ENCODE measurements at places on chromosomes 6 and 20.

DNA sequence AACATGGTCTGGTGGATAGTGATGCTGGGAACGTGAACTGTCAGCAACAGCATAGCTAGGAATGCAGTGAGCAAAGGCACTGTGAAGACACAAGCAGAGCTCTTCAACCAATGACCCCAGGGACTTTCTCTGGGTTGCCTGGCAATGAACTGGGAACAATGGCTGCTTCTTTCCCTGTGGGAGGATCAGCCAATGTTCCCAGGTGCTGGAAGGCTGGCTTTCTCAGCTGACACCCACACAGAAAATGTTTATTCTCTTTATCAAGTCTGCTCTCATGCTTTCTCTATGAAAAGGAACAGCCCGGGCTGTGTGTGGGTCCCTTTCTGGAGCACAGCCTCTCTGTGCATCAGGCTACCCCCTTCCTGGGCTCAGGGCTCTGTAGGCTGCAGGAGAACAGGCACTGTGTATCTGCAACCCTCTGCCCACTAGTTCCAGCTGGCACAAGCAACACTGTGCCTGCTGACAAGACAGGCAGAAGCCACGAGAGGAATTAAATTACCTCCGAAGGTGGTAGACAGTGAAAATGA lies 54.2 kb downstream of the HFE start:
- no peak for DNase-seq

- DNase-seq = no peak
These were observed 79.5 kb upstream of the VSTM2L start for GRCh38 chr20:37823296-37823980.

DNA sequence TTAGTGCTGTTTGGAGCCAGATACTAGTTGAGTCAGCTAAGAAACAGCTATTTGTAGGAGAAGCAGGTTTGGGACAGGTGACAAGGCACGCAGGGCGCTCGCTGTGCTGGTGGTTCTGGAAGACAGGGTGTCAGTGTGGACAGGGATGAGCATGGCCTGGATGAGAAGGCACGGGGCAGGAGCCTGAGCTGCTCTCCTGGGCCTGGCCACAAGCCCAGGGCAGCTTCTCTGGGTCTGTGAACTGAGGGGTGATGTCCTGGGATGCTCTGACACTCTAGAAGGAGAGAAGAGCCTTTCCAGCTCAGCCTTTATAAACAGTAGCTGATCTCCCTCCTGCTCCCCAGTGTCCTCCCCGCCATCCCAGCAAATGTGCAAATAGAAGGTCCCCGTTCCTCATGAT lies 37.9 kb downstream of the PLG start:
- no peak for DNase-seq

DNA sequence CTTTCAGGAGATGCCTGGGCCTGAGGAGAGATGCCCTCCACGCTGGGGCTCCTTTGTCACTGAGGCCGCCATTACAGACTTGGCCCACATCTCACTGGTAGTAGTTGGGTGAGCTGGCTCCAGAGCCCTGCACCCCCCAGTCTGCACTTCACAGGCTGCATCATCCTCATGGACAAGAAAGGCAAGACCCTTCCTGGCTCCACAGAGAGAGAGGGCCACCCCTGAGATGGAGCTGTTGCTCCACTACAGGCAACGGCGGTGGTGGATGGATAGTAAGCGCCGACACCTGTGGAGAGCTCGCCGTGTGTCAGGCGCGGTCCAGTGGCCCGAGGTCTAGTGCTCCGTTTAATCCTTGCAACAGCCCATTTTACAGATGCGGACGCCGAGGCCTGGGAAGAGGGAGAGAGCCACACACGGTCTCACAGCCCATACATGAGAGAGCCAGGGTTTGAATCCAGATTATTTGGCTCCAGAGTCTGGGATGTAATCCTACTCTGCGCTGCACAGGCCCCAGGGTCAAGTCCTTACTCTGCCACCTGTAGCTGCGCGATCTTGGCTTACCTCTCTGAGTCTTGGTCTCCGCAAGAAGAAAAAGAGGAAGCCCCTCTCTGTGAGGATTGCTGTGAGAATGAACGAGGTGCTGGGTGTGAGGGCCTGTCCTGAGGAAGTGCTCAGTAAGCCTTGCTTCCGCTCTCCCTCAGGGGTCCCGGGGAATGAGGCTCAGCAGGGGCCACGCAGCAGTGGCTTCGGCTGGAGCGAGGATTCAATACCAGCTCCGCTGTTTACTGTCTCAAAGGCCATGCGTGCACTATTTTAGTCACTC lies 34.5 kb downstream of the SPDEF start:
- DNase-seq = no peak

GRCh38 chr6:154682633-154683125 lies 50.5 kb upstream of the SCAF8 start:
- DNase-seq = no peak

DNA sequence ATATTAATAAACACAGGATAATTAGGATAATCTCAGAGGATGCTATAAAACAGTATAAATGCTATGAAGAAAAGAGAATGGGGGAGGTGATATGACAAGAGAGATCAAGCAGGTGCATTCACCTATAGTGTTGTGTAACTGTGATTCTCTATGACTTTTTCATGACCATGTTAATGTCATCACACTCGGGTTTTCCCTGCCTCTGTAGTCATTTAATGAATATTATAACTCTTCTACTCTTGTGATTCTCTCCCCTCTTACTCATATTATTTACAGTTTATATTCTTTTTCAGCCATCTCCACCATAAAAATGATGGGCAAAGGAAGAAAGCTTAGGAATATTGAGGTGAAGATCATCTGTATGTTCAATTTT lies 106.9 kb upstream of the SGK1 start:
- DNase-seq = no peak

DNA sequence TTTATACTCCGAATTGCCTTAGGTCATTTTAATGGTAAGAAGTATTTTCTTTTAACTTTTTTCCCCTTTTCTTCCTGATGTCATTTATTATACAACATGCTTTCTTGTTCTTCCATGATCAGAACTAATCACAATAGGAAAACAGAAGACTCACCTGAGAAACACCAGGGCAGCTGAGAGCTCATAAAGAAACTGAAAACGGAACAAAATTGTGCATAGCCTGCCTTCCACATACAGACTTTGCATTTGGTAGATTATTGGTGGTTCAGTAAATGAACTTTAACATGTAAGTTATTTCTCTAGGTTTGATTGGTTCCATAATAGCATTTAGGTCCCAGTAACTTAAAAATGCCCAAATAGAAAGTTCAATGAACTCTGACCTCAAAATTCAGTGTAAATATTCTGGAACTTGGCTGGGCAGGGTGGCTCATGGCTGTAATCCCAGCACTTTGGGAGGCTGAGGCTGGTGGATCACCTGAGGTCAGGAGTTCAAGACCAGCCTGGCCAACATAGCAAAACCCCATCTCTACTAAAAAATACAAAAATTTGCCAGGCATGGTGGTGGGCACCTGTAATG lies 161.1 kb upstream of the DTNBP1 start:
- no peak for DNase-seq

All from activated T-helper 1 cell treated with Interleukin-2 at 50 U/mL for 16 hours (primary cell).